ENCODE measurements at places on chromosomes 7 and 10.

- no peak for DNase-seq
Observed at GRCh38 chr7:36208426-36208825, 55.4 kb downstream of the EEPD1 start.

- DNase-seq, result no peak
Observed at GRCh38 chr7:70313271-70313670, 715.0 kb downstream of the AUTS2 start.

DNA sequence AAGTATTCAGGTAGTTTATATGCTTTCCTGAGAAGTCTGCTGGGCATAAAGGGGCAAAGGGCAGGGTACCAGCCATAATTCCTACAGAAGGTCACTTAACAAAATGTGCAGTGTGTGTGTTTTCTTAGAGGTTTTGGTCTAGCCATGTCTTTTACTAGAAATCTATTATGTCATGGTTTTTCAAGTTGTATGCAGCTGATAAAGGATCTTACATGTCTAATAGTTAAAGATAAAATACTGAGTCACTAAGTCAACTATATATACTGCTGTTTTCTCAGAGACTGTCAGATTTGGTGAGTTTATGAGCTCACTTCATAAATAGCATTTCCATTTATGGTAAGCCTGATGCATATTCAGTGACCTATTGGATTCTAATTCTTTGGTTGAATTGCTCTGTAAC lies 7.7 kb downstream of the CASP2 start:
- no peak for DNase-seq

DNA sequence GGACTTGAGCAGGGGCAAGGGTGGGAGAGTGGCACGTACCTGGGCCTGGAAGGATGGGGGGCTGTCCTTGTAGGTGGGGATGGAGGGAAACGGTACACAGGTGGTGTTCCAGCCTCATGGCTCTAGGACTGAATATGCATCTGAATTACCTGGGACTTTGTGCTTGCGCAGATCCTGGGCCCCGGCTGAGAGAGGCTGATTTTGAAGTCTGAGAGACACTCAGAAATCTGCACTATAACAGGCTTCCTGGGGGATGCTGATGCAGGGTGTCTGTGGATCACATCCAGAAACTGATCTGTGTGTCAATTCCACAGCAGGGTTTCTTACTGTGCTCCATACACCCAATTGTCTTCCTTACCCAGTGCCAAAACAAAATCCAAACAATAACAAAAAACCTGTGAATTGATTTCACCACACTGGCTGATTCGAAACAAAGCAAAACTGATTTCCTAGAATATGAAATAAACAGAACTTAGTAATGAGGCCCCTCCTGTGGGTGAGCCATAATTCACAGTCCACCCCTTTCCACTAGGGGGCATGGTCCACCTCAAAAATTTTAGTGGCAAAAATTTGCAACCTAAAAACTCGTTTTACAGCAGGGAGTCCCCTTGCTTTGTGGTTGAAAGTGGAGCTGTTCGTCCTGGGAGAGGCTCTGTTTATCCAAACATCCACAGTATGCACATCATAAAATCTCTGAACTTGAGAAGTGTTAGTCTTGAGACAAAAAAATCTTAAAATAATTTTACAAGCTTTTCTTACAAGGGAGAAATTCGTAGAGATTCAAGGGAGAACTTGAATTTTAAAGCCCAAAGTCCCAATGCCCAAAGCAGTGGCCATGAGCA lies 32.0 kb upstream of the PLEKHA1 start:
- peak; percentile 29 for DNase-seq

DNA sequence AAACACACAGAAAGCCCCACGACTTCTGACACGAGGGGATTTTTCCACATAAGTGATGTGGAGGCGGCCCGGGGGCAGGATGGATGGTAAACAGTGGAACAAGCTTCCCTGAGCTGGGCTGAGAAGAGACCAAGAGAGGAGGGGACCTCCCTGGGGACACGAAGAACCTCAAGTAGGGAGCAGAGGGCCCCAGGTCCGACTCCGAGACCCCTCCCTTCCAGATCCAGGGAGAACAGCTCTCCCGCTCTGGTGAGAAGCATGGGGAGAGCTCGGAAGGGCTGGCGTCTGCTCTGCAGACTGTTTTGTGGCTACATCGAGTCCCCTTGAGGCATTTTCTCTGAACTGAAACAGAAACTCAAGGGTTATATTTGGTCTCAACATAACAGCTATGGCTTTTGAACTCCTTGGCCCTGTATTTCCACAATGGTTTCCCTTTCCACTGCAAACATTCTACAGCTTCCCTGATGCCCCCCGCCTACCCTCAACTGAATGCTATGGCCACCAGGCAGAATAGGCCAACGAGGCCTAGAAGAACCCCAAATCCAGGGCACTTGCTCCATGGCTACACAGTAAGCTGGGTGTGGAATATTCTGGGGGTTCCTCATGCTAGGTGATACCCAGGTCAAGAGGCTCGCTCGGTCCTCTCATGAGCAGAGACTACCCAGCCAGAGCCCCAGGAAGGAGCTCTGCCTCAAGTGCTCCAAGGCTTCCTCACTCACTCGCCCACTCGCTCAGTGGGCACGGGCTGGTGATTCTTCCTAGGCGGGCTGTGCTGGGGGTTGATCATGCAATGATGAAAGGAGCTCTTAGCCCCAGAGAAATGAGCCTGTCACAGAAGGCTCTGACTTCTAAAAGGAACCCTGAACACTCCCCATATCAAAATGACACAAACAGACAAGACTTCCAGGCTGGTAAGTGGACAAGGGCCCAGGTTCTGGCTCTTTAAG lies 47.5 kb downstream of the FAM53B start:
- DNase-seq, result no peak

- no peak for DNase-seq
Observed at GRCh38 chr10:55870186-55870585, 490.9 kb downstream of the ZWINT start.

GRCh38 chr10:126094537-126094936 lies 198.2 kb downstream of the FANK1 start:
- DNase-seq, result no peak

GRCh38 chr7:114392686-114393085 lies 21.9 kb upstream of the FOXP2 start:
- no peak for DNase-seq

- no peak for DNase-seq
Observed at GRCh38 chr7:105021352-105021751, 7.3 kb downstream of the KMT2E start.

DNA sequence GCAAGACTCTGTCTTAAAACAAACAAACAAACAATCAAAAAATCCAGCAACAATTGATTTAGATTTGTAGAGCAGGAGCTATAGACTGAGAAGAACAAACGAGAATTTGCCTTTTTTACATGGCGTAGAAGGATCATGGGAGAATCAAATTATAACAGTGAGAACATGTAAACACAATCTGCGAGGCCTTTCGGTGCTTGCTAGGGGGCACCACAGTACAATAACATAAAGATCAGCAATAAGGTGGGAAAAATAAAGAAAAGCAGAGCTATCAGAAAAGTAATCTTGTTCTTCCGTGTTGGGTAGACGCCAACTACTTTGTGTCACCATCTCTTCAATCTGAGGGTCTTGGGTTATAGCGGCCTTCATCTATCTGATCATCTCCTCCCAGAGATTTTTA lies 82.2 kb downstream of the NOD1 start:
- DNase-seq, result no peak

DNA sequence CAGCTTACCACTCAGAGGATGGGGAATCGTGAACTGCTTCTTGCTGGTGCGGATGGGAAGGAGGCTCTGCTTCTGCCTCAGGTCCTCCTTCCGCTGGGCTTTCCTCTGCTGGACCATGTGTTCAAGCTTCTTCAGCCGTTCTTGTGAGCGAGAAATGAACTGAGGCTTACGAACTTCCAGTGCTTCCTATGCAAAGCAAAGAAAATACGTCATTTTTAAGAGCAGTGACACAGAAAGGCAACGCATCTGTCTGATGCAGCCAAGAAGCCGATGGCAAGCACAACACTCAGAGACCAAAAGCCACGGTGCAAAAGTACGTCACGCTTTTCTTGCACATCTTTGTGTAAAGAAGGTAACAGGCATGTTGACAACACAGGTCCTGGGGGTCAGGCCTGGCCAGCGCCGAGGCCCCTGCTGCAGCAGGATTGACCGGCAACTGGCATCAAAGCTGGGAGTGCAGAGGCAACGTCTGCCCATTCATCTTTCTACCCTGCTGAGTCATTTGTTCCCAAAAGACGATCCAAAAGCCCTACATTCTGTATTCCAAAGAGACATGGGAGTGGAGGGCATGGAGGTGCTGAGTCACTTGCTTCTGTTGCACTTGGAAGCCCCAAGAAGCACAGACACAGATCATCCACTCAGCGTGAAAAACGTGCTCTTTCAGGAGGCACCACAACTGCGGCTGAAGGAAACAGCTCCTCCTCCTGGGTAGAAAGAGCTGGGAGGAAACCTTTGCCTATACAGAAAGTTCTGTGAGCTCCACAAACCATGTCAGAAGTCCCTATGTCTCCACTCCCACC lies 71.0 kb upstream of the ADAM12 start:
- DNase-seq, result no peak

All from activated naive CD8-positive, alpha-beta T cell treated with anti-CD3 and anti-CD28 coated beads, Interleukin-2, amount 50 U/mL, for 16 hours (primary cell).